Stimulated activated CD8-positive, alpha-beta memory T cell treated with anti-CD3 and anti-CD28 coated beads, Interleukin-4, amount 100 ng/mL, for 48 hours (primary cell): ENCODE measurements at places on chromosomes 2 and 18.

DNA sequence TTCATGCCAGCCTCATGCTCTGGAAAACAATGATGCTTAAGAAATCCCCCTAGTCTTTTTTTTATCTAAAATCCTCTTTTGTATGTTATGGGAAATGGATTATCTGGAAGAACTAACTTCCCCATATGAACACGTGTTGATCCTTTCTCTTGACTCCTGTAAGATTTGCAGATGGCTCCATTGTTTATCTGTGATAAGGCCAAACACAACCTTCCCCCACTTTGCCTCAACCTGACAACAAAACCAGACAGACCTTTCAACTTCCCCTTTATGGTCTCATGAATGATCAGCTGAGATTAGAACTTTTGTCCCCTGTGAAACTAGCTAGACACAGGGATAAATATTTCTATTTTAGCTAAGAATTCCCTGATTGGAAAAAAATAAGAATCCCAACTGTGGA lies 828.0 kb upstream of the CDH2 start:
- DNase-seq = no peak

GRCh38 chr18:23127090-23127489 lies 8.2 kb upstream of the CABLES1 start:
- DNase-seq = no peak

DNA sequence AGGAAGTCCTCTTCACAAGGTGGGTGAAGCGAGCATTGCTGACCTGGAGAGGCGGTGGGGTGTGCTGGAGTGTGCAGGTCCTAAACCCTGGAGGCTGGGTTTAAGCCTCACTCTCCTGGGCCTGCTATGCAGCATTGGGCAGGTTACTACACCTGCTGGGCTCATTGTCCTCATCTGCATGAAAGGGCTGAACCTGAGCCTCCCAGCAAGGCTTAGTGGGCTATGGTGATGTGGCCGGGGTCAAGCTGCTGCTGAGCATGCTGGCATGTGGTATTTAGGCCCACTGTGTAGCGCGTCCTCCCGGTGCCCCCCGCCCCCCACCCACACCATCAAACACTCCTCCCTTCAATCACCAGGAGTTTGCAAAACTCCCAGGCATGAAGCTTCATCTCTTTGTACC lies 37.3 kb downstream of the INHBB start:
- DNase-seq = no peak

GRCh38 chr2:39394516-39394961 lies 42.5 kb downstream of the MAP4K3 start:
- no peak for DNase-seq

- no peak for DNase-seq
Measured at GRCh38 chr2:98050070-98050469, 36.9 kb upstream of the VWA3B start.

- no peak for DNase-seq
Measured at GRCh38 chr2:168798076-168798887, 4.2 kb upstream of the NOSTRIN start.

DNA sequence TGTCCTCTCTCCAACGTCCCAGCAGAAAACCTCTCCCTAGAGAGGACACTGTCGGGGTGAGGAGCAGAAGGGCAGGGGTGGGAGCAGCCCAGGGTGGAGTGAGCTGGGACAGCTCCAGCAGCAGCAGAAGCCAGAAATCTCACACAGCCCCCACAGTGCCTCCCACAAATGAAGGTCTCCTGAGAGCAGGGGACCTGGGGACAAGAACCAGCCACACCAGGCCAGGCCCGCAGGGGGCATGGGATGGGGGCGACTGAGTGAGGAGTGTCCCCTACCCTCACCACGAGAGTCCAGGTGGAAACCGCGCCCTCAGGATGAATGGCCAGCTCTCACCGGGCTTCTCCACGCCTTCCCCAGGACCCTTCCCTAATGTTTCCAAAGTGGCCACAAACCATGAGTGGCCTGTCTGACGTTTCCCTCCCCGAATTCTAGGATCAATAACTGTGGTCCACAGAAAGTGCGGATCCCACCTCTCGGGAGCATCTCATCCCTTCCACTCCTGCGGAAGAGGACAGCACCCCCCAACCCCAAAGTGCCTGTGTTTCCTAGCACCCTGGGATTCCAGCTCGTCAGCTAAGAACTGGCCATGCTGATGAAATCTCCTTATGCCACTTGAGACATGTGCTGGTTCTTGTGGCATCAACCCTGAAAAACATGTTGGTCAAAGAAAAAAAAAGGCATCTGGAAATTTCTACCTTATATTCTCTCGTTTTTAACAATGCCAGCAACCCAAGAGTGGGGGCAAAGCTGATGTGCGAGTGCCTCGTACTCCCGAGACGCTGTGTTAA lies 121.1 kb downstream of the HDAC4 start:
- no peak for DNase-seq

GRCh38 chr2:112683550-112684414 lies 37.0 kb upstream of the NT5DC4 start:
- DNase-seq = no peak

DNA sequence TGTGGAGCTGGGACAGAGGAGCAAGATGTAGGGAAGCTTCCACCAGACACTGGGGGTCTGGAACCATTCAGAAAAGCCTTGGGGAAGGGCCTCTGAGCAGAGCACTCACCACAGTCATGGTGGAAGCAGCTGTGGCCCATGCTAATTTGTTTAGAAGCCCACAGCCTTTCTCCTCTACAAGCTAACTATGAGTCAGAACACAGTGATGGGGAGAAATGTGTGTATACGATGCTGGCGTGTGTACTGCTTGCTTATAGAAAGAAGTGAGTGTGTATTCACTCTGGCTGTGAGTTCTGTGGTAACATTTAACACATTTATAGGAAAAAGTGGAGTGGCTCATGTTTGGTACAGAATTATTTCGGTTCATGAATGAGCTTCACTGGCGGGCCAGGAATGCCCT lies 157.0 kb upstream of the ACAA2 start:
- no peak for DNase-seq

DNA sequence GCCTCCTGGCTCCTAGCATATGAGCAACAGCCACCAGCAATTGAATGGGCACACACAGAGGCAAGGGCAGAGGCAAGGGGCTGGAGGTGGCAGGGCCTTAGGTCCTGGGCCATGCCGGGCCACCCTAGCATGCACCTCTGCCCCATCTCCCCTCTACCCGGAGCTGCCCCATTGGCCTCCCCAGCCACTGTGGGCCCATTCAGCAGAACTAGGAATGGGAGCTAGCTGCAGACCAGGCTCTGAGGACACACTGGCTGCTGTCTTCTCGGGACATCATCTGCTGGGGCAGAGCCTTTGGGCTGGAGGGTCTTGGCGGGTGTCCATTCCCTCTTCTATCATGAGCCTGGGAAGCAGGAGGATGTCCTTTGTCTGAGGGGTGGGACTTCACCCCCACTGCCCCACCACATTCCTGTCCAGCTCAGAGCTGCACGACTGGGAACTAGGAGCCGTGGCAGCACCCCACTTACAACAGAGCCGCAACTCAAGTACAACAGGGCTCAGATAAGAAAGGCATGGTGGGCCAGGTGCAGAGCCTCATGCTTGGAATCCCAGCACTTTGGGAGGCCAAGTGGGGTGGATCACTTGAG lies 800 bp downstream of the VIL1 start:
- DNase-seq = no peak

- DNase-seq = no peak
Measured at GRCh38 chr2:15733867-15734673, 142.4 kb downstream of the DDX1 start.

GRCh38 chr2:19937004-19937403 lies 35.2 kb upstream of the TTC32 start:
- DNase-seq = no peak

DNA sequence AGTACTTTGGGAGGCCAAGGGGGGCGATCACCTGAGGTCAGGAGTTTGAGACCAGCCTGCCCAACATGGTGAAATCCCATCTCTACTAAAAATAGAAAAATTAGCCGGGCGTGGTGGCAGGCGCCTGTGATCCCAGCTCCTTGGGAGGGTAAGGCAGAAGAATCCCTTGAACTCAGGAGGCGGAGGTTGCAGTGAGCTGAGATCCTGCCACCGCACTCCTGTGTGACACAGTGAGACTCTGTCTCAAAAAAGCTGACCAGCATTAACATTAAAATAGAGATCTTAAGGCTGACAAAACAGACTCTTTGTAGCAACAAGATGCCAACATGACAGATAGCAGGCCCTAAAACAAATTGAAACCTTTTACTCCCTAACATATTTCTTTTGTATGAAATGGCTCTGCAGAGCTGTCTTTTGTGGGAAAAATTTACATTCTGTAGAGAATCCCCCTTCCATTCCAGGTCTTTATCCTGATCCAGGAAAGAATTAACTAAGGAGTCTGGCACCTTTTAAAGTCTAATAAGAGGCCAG lies 213.9 kb downstream of the RAB3GAP1 start:
- DNase-seq = no peak

GRCh38 chr2:48134704-48135103 lies 228.4 kb upstream of the FBXO11 start:
- no peak for DNase-seq

DNA sequence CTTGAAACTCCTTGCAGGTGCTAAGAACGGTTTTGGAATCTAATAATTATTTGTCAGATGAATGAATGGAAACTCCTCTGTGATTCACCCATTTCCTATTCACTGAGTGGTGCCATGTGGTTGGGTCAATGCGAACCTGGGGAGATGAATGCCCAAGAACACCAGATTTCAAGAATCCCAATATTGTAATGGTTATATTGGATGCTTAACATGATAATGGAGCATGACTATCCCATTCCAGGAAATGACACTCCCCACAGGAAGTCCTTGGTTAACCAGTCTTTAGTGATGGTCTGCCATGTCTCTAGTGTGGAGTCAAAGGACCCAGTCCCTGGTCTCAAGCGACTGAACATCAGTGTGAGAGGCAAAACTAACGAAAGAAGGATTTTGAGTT lies 67.9 kb upstream of the ST3GAL5 start:
- DNase-seq = no peak

DNA sequence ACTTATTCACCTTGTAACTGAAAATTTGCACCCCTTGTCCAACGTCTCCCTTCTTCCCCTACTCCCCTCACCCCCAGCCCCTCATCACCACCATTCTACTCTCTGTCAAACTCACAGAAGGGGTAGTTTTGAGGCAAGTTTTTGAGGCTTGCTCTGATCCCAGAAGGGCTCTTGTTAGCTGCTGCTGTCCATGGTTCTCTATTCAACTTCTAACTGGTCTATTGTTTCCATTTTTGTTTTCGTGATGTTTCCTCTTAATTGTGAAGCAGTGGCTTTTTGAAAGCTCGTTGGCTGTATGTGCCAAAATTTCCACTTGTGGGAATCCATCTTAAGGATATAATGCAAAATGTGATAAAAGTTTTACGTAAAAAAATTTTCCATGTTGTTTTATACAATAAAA lies 92.5 kb upstream of the CRACDL start:
- no peak for DNase-seq

DNA sequence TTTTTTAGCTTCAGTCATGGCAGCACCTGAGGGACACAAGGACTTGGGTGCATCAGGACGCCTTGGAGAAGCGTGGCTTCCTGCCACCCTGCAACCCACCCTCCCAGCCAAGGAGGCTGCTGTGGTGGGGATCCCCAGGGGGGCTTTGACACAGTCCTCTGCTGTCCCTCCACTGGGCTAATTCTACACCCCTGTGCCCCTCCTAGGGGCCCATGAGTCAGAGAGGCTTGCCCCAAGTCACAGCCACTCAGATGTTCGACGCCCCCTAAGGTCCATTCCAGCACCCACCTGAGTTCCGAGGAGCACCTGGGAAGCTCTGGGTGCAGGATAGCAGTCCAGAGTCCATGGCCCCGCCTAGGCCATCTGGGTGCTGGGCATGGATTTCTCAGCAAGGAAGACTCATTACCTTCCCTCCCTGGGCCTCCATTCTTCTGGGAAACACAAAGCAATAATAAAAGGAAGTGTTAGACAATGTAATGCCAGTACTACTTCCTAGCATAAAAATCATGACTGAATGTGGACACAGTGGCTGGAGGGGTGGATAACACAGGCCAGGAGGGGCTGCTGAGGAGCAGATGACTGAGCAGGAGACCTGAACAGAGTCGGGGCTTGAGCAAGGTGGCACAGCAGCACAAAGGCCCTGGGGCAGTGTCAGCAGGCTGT lies 3.7 kb downstream of the ALPG start:
- DNase-seq = no peak

DNA sequence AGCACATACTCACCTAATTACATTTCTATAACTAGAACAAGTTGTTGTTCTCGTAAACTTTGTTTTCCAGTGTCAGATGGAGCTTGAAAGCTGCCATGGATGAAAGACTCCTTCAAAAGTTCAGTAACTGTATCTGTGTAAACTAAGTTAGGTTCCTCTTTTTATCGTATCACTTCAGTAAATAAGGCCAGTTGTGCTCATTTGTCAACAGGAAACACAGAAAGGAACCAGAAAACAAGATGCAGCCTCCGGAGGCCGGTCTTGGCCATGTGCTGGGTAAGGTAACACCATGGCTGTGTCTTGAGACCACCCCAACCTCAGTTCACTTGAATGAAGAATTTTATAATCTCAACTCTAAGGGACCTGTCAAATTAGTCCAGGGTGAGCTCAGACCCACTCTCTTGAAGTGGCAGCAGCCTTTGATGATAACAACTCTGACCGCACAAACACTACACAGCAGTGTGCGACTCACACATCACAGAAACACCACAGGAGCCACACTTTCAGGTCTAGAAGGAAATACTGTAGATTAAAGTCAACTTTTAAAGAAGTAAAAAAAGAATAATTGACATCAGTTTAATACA lies 213.8 kb downstream of the AFF3 start:
- DNase-seq = no peak

DNA sequence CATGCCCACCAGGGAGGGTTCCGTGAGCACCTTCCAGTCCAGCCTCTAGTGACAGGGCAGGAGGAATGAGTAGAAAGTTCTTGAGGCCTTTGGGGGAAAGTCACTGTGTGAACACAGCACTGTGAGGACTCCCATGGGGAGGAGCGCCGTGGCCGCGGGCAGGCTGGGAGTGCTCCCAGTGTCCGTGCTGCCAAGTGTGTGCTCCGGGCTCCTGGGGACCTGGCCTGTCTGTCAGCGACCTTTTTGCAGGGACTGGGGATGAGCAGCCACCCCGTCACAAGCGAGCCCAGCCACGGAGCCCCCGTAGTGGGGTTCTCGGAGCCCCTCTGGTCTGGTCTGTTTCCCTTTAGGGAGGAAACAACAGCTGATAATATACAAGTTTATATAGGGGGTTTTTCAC lies 36.8 kb downstream of the PDIA6 start:
- DNase-seq = no peak

GRCh38 chr2:2898744-2899143 lies 478.9 kb downstream of the EIPR1 start:
- no peak for DNase-seq

- no peak for DNase-seq
Measured at GRCh38 chr2:10717628-10718027, 3.8 kb upstream of the ATP6V1C2 start.

DNA sequence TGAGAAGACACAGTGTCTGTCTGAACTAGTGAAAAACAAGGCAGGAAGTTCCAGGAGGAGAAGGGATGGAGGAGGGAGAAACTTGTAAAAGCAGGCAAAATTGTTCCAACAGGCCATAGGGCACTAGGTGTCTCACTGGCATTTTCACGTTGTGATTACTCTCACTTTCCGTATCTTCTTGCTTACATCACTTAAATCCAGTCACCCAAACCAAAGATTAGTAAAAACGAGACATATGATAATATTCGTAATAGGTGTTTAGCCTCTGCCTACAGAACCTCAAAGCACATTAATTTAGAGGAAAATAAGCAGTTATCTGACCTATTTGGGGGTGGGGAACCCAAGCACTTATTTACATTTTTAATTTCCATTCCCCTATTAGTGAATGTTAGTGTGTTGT lies 78.3 kb downstream of the POU3F3 start:
- DNase-seq = no peak
